ENCODE measurements at places on chromosomes 16 and 17.

DNA sequence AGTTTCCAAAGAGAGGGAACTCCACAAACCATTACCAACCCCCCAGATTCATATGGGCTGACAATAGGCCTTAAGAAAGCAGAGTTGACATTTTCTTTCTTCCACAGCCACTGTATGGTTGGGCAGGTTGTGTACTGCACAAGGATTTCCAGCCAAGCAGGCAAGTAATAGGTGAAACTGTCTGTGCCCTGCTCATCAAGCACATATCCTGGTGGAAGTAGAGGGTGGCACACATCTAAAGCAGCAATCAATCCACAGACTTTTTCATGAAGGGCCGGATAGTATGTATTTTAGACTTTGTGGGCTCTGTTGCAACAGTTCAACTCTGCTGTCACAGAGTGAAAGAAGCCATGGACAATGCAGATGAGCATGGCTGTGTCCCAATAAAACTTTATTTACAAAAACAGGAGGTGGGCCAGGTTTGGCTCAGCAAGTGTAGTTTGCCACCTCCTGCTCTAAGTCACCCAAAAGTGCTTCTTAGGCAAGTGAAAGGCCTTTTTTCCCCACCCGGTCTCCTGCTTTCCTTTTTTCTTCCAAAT lies 63.4 kb downstream of the SNX20 start:
- no peak for DNase-seq

DNA sequence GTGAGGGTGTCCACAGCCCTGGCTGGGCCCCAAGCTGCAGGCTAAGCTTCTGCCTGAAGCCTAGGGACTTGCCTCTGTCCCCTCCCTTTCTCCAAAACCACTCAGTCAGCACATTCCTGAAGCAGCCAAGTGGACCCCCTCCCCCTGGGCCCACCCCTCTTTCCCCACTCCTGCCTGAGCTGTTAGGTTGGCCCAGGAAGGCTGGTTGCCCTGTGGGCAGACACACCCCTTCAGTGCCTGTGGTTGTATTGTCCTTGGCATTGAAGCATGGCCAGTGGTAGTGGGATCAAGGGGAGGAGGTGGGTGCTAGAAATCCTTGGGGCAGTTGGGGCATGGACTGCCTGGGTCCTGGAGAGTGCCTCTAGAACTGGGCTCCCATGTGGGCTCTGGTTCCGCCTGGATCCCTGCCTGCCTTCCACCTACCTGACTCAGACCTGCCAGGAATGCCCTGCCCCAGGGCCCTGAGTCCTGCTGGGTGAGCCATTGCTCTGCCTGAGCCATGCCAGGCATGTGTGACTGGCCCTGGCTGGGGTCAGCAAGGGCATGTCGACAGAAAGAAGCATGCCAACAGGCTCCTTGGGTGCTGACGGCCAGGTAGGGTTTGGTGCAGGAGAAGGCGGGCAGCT lies 2.1 kb downstream of the TRAF4 start:
- DNase-seq, result no peak

GRCh38 chr16:48912360-48912759 lies 302.4 kb upstream of the N4BP1 start:
- DNase-seq, result no peak

DNA sequence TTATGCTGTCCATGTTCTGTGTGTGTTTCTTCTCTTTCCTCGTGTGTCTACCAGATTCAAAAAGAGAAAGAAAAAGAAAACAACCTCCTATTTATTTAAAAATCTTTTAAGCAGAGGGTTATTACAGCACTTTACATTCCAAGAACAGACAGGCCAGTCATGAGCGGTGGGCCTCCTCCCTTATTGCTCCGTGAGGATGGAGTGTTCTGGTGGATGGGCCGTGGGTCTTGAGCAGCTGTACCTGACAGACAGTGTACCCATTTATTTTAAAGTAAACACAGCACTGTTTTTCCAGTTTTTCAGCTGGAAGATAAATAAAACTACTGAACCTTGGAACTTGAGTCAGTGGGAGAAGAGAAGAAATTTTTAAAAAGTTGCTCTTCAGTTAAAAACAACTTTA lies 52.4 kb downstream of the WWP2 start:
- DNase-seq, result no peak

- DNase-seq, result no peak
Observed at GRCh38 chr17:3910420-3911270, 5.6 kb downstream of the P2RX1 start.

DNA sequence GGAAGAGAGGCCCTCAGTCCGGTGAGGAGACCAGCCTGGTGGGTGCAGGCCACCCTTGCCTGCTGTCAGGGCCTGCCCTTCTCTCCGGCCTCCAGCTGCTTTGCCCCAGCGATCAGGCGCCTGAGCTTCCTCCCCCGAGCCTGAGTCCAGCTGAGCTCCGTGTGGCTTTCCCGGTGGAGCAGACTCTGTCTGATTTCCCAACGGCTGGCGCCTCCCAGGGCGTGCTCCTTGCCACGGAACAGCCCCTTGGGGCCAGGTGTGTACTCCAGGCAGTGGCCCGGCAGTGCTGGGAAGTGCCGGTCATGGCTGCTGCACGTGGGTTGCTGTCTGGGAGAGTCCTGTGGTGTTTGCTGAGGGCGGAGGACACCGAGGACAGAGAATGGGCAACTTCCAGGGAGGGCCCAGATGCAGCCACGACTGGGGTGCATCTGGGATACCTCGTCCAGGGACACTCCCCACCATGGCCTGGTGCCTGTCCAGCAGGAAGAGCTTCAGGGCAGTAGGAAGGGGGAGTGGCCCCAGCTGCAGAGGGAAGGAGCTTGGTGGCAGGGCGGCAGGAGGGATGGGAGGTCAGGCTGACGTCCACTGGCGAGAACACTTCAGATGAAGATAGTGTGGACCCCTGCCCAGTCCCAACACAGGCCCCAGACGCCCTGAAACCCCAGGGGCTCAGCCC lies 22.5 kb downstream of the METRNL start:
- no peak for DNase-seq

DNA sequence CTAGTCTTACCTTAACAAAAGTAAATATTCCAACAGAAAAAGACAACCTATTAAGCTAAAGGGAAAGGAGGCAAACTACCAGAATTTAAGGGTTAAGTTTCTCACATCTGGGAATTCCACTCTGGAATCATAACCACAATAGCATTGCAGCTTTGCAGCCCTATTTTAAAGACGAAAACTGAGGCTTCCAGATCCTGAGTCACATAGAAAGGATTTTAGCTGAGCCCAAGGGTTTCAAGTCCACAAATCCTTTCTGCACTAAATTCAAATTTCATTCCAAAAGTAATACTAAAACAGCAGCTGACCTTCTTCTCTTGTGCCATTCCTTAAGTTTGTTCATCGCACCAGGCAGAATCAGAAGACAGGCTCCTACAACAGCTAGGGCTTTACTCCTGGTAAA lies 17.8 kb downstream of the XYLT1 start:
- no peak for DNase-seq

DNA sequence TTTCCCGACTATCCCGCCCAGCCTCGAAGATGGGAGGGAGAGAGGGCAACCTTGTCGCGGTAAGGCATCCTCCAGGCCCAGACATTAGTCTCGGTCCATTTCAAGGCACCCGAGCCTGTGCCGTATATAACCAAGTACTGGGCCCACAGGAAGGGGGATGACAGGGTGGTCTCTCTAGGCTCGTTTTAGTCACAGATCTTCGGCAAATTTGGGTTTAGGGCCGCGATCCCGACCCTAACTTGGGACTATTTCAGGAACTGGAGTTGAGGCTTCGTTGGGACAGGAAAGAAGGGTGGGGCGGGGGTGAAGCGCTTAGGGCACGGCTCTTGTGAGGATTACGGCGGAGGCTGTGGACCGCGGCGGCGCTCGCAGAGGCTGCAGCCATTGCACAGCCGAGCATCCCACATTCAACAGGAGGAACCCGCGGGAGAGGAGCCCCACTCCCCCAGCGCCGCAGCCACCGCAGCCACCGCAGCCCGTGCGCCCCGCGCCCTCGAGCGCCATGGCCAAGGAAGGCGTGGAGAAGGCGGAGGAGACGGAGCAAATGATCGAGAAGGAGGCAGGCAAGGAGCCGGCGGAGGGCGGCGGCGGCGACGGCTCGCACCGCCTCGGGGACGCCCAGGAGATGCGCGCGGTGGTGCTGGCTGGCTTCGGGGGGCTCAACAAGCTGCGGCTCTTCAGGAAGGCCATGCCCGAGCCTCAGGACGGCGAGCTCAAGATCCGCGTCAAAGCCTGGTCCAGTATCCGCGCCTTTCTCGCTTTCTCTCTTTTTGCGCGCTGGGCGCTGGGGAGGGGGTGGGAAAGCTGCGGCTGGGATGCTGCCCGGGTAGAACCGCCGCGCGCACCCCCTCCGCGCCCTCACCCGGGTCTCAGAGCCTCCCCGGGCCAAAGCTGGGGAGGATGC lies at the start of gene VAT1L:
Gene VAT1L (plus strand): TSS at position 384 of the 904 bp plus-strand sequence. CDS start 119 bp downstream, at position 503.
- DNase-seq, result no peak

DNA sequence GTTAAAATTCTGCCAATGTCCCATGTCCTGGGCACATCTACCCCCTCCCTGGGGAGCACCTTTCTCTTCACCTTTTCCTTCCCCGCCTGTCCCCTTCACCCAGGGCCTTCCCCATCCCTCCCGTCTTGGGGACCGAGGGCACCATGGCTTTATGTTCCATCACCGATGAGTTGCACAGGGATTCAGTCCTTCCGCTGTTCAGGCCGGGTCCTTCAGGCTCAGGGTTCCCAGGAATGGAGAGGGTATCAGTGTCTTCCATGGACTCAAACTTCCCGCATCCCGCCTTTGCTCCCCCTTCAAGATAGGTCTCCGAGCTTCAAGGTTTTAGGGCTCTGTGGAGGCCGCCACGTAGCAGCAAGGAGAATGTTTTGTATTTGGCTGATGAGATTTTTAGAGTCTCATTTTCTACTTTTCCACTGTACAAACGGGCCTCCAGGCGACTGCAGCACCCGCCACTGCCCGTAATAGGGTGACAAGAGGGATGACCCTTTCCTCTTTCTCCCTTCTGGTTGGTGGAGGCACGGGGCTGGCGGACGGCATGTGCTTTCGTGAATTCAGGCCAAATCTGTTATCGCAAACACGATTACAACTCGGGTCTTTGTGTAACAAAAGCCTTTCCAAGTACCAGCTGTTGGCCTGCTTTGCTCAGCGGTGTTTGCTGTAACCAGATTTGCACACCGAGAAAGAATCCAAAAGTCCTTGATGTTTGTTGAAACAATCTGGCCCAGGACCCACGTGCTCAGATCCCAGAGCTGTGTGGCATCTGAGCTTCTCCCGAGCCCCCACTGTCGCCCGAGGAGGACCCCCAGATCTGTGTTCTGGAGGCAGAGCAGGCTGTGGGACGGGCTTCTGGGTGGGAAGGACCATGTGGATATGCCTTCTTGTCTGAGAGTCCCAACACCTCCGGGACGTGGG lies 236.3 kb downstream of the SEC14L1 start:
- DNase-seq, result no peak
